ENCODE measurements at places on chromosomes 1 and 21. TPM values are rescaled to one million over a fixed set of nuclear protein-coding genes. Genes with fewer than 3 reads are reported as not detected.

- DNase-seq: peak; percentile 28
Measured at GRCh38 chr1:58432851-58433668, 113.5 kb downstream of the OMA1 start.

DNA sequence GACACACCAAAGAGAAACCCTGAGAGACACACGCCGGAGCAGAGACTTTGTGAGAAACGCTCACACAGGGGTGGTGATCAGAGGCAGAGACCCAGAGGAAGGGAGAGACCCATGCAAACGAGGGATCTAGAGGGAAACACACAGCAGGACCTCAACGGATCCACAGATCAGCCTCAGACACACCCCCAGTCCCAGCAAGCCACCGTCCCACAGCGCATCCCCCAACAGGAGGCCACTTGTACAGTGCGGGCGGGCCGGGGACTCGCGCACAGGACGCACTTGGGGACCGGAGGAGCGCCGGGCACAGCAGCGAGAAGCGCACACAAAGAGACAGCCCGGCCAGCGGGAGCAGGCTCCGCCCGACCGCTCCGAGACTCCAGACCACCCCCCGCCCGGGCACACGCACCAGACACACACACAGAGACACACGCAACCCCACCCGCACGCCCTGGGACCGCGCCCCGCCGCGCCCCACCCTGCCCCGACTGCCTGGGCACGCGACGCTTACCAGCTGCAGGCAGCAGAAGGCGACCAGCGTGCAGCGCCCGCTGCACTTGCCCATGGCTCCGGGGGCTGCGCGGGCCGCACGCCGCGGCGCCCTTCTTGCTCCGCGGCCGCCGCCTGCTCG, 587 bp downstream of the NKAIN1 start:
- peak; percentile 60 for DNase-seq

DNA sequence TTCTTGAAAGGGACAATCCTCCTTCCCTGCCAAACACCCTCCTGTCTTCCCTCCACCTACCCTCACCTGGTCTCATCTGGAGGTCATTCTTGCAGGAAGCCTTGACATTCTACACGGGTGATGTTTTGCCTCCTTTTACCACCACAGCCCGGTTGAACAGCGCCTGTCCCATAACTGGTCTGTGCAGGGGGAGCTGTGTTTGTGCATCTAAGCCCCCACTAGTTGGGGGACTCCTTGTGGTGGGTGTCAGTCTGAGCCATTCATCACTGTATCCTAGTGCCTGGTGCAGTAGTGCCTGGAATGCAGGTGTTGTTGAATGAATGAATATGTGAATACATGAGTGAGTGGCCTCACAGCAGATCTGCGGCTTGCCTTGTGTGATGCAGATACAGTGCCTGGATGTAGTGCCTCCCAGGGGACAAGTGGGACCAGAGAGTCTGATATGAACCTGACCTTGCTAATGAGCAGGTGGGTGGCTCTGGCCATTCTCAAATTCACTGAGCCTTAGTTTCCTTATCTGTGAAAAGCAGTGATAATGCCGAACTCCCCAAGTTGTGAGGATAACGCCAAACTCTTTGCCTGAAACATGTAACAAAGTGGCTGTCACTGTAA, 79.8 kb downstream of the OMA1 start:
- no peak for DNase-seq

DNA sequence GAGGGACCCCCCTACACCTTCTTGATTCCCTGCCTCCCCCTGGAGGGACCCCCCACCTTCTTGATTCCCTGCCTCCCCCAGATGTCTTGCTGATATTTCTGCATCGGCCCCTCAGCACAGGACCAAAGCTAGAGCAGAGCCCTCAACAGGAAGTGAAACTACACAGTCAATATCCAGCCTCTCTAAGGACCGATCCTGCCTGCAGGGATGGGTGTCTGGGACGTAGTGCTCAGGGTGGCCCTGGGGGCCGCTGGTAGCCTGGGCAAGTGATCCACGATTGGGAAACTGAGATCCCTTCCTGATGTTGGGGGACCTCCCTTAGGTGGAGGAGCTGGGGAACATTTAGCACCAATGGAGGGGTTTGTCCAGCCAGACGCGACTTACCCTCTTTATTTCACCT, 3.9 kb upstream of the LEFTY2 start:
- DNase-seq: no peak

DNA sequence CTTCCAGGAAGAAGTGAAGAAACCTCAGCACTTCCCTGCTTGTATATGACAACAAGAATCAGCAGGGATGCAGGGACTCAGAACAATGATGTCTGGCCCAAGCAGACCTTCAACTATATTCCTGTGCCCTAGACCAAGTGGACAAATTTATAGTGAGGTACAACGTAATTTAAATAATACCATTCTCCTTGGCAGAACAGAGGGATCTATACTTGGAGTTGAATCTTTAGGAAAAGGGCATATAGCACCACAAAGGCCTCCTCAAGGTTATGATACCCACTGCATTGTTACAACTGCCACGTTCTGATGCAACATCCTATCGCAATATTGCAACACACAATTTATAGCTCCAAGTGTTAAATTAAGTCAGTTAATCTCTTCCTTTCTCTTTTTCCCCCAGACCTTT, 29.1 kb upstream of the GFI1 start:
- no peak for DNase-seq

SHE gene
- total RNA-seq: not detected

TMOD4 gene
- total RNA-seq: not detected

TNNT2 gene
- 74.9 TPM for total RNA-seq

DCST2 gene
- total RNA-seq: not detected

OR2T33 gene
- not detected for total RNA-seq

All from SJCRH30 (cell line).